ENCODE measurements at places on chromosomes 5 and 9.

DNA sequence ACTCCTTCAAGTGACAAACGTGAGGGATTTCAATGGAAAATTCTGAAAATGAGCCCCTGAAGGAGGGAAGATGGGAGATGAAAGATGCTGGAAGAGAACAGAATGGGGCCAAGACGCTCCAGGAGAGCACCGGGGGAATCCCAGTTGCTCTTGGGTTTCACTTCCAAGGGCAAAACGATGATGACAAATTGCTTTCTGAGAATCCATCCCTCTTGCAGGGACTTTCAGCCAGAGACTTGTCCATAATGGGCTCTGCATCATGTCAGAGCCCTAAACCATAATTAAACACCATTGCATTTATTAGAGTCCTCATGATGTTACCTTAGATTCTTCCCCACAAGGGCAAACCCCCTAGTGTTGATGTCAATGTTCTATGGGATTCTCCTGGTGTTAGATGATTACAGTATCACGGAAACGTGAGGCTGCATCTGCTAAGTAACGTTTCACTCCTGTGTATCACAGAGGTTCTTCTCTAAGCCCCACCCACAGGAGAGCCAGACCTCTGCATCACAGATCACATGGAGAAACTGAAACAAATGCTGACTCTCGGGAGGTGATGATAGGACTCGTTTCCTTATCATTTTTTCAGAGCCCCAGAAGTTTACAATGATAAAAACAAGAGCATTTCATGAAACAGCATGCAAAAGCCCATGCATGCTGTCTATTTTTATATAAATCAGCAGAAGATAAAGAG is 114.4 kb downstream of the TENT4A start:
- no peak for DNase-seq

DNA sequence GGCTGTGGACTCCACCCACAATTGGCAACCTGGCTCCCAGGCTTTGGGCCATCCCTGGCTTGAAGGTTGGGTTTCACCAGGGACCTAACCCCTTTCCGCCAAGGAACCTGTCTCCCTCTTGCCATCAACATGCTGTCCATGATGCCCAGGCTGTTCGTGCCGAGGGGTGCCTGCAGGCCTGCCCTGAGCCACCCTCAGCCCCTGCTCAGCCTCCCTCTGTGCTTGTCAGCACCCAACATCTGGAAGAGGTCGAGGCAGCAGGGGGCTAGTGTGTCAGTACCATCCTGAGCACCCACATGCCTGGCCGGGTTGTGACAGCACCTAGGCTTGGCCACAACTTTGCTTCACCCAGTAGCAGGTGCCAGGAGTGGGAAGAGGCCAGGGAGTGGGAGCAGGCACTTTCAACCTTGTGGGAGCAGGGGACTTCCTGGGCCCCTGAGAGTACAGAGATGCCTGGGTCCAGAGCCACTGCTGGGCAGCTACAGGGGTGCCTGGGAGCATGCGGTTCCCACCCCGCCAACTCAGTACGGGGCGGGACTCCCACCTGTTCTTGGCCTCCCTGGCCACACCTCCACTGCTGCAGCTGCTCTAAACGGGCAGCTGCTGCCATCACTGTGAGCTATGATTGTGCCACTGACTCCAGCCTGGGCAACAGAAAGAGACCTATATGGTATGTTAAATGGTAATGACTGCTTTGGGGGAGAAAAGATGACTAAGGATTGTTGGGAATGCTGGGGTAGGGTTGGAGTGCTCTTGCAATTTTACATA is 6.3 kb downstream of the PDCD1LG2 start:
- DNase-seq, result no peak

DNA sequence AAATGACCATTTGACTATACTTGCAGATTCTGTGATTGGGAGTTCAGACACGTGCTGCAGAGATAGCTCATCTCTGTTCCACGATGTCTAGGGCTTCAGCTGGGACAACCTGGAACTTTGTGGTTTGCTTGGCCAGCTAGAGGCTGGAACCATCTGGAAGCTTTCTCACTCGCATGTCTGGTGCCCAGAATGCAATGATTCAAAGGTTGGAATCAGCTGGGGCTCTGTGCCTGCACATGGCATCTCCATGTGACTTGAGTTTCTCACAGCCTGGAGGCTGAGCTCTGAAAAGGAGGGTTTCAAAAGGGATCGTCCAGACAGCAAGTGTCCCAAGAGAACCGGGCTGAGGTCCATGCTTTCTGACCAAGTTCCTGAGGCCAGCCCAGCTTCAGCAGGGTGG is 465.2 kb downstream of the GADD45G start:
- DNase-seq, result no peak

GRCh38 chr5:15577831-15578230 is 77.9 kb downstream of the FBXL7 start:
- no peak for DNase-seq

DNA sequence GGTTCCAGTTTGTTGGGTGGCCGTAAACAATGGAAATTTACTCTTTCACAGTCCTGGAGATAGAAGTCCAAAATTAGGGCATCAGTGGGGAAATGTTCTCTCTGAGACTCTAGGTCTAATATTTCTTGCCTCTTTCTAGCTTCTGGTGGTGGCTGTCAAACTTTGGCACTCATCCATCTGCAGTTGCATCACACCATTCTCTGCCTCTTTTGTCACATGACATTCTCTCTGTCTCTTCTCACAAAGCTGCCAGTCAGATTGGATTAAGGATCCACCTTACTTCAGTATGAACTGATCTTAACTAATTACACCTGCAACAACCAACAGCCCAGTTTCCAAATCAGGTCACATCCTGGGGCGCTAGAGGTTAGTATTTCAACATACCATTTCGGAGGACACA is 222.9 kb upstream of the FTMT start:
- no peak for DNase-seq

- DNase-seq, result peak; percentile 85
These were observed 32.1 kb downstream of the PTPA start for GRCh38 chr9:129143031-129143927.

- no peak for DNase-seq
These were observed 163.3 kb downstream of the SAXO1 start for GRCh38 chr9:18869725-18870124.

- DNase-seq, result no peak
These were observed 14.2 kb downstream of the TMOD1 start for GRCh38 chr9:97515662-97516061.

DNA sequence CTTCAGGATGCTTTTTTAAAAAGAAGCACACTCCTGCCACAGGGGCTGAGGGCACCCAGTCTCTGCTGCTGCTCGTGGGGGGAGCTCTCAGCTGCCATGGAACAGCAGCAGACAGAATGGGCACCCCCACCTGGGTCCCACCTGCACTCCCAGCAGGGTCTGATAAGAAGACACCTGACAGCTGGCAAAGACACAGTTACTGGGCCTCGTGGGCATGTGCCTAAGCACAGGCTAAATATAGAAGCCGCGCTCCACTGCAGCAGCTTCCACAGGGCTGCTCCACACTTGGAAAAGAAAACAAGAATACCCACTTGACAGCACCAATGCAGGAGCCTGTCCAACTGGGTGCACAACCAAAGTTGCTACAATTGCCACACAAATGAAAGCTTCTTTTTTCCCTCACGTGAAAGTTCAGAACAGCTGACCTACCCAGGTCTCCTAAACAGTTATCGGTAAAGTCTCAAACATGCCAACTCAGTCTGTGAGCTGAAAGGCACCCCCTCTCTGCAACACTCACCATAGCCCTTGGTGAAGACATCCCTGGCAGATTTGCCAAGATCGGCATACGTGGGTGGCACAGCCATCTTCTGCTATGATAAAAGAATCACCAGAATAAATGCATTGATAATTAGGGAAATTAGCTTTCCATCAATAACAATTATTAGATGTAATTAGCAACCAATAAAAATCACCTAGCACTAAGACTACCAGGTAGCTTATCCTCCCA is 12.2 kb downstream of the VDAC1 start:
- DNase-seq, result no peak

DNA sequence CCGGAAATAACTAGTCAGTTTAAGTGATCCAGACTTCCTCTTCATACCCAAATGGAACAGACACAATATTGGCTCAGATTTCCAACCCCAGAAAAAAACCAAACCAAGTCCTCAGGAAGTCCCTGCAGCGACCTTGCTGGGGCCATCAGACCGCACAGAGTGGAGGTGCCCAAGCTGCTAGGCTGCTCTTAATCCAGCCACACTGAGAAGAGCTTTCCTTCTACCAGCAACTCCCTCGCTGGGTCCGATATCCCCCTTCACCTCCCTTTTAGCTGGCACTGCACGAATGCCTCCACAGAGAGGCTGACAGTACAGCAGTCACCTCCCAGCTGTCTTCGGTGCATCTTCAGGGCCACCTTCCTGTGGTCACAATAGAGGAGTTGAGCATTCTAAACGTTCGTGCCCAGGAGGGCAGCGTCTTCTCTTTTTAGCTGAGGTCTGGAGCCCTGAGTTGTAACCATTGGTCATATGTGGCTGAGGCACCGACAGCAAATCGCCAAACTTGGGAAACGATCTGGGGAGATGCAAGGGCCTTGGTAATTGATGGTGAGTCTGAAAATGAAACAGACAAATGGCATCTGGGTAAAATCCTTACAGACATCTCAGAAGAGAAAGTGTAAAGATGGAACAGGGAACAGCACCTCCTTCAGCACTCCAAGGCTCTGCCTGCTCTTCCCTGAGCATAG is 5.7 kb downstream of the NAIF1 start:
- DNase-seq, result no peak

GRCh38 chr9:129330711-129331492 is 152.8 kb upstream of the IER5L start:
- no peak for DNase-seq

DNA sequence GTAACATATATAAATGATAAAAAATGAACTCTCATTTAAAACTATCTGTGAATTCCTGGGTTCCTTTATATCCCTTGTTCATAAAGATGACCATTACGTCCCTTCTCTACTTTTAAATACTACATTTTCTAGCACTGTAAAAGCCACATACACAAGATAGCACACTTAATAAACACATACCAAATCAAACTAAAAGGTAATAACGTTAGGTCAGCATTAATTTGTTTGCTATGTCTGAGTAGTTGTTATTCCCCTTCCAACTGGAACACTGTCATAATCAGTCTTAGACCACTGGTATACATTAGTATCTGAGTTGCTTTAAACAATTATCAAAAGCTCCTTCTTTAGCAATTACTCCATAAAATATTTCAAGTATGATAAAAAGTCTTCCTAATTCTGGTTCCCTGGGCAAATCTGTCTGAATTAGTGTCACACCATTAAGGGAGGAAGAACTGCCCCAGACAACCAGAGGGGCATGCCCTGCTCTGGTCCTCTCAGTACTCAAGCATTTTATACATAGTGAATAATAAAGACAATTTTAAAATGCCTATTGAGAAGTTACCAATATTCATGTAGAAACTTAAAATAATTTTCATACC is 98.1 kb downstream of the RAPGEF6 start:
- DNase-seq, result no peak

- DNase-seq, result no peak
These were observed 85.1 kb upstream of the TLX3 start for GRCh38 chr5:171223927-171224326.

DNA sequence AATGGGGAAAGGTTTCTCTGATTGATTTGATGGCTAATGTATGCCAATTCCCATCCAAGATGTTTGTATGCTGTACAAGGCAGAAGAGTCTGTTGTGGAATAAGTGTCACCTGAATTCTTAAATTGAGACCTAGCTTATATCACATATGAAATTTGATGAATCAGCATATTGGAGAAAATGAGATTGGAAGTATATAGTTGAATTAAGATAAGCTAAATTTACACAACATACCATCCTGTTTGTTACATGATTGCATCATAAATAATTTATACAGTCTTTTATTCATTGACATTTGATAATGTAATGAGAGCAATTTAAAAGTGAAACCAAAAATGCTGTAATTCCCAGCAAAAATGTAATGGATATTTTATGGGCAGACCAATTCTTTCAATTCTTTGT is 1.1 kb downstream of the CWC27 start:
- DNase-seq, result no peak

DNA sequence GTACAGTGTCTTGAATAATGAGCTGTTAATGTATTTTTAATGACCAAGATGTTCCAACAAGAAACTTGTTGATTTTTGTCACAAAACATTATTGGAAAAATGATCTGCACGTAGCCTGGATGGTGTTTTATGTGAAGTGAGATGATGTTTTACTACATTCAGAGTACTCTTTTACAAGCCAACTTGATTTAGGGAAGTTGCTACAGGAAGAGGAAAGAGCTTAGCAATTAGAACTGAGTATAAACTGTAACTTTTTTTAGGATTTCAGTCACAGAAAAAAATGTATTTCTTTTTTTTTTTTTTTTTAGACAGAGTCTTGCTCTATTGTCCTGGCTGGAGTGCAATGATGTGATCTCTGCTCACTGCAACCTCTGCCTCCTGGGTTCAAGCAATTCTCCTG is 113.6 kb upstream of the ADRA1B start:
- DNase-seq, result peak; percentile 48

DNA sequence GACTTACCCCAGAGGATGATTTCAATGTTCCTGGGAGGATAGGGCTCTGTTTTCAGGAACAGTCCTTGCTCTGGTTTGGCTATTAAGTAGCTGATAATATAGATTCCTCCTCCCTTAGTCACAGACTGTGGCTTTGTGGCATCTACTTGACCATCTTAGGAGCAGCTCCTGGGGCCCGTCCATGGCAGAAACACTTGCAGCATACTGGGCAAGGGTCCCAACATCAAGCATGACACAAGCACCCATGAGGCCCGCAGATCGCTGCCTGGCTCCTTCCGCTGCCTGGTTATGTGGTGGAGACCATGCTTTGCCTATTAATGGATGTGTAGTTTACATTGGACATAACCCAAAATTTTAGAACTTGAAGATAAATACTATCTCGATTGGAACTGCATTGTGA is 170.1 kb downstream of the ICE1 start:
- DNase-seq, result no peak

GRCh38 chr5:31531543-31531887 is 378 bp downstream of the DROSHA start:
- DNase-seq, result no peak

DNA sequence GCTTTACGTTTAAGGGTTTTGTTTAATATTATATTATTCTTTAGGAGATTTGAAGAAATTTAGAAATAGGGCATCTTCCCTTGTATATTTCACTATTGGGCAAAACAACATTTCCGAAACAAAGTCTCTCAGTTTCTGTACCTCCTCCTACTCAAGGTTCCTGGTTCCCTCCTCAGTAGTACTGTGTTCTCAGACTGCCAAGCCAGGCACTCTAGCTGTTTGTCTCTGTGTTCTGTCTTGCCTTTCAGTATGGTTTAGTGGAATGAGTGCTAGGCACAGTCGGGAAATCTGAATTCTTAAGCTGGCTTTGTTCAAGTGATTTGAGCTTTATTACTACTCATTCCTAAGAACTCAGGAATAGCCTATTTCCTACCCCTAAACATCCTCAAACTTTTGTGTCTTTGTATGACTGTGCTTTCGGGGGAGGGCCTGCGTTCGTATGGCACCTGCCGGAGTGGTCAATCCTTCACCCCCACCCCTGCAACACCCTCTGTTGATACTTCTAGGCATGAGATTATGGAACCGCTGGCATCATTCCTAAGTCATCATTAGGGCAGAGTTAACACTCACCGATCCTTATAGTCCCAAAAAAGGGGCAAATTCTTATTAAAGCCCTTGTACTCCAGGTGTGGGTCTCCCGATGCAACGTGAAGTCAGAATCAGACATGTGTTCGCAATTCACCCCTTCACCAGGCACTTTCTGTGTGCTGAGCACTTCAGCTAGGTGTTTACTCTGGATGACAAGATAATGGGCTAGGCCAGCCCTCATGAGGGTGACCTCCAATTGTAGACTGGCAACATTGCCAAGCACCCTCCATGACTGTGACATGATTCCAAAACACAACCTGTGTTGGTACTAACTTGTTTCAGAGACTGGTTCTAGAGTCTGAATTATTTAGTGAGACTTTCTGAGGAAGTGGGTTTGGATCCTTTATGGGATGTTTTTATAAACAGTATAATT is 24.5 kb downstream of the SNX18 start:
- no peak for DNase-seq

Measured in pons (tissue), 1 donor.